CD4-positive, alpha-beta T cell treated with Interleukin-6 for 4 hours (primary cell): ENCODE measurements at places on chromosomes 12 and 14.

GRCh38 chr14:55450987-55451386, 10.6 kb upstream of the TBPL2 start:
- no peak for DNase-seq

DNA sequence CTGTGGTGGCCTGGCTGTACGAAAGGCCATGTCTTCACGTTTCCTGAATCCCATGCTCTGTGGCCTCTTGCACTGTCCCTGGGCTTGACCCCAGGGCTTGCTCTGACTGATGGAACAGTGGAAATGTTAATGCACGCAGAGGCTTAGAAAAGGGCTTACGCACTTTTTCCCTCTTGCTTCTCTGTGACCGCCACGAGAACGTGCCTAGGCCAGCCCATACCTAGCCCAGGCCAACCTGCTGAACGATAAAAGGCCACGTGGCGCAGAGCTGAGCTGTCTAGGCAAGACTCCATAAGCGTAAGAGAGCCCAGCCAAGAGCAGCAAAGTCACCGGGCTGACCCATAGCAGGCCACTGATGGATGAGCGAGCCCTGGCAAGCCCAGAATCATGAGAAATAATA, 18.3 kb downstream of the TTC7B start:
- DNase-seq: no peak

DNA sequence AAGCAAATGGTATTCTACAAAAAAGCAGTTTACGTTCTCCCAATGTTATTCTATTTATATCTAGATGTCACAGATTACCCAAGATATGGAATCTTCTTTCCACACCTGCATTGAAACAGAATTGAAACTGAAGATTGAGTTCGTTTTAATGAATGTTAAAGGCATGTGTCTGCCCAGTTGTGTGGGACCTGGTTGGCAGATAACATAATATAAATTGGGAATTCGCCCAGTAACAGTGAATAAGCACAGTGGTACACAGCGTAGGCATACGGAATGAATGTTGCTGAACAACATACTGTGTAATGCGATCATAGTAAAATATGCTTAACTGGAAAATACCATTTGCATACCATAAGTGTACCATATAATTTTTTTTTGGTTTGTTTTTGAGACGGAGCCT, 4.3 kb downstream of the KHNYN start:
- no peak for DNase-seq

GRCh38 chr12:104094284-104094683, 30.0 kb downstream of the HCFC2 start:
- DNase-seq: no peak

DNA sequence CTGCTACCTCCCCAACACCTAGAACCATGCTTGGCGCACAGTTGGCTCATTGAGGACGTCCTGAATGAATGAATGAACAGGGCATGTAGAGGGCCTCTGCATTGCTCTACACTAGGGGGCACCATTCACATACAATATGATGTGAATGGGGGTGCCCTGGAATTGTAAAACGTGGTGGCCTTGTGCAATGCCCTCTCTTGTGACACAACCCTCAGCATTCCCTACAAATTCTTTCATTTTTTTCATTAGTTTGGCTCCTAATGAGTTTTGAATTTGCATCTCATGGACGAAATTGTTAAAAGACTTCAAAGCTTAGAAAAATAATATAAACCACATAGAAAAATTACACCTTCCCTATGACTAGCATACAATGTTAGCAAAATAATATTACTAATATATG, 2.3 kb upstream of the DIO2 start:
- DNase-seq: no peak

- DNase-seq: no peak
These were observed 95.2 kb downstream of the PRKCH start for GRCh38 chr14:61416591-61416990.

DNA sequence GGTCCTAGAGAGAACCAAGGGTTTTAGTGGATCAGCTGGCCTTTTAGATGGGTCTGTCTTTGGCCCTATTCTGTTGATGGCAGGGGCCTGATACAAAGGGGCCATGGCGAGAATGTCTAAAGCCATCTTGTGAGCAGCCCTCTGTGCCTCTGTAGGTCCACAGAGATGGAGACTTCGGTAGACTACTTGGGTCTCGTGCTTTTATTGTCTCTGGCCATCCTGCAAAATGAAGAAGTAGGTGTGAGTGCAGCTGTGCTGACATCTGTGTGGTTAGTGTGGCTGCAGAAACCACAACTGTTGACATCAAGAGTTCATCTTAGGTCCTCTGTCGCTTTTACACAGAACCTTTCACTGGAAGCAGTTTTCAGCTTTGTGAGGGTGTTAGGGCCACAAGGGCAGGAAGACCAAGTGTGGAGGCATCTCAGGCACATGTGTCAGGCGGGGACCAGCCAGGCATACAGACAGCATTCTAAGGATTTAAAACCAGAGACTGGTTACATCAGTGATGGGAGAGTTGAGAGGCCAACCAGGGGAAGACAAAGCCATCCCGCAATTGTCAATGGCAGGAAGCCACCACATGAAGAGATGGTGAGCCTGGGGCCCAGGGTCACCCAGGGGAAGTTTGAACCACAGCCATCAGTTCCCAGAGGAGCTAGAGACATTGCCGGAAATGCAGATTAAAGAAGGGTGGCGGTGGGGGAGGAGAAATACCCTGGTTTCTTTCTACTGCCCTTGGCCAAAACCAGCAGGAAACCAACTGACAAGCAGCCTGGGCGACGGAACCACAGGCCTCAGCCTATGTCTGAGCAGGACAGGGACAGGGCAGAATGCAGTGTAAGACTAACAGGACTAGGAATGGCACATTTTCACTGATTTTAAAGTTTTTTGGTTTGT, 13.0 kb upstream of the TPCN1 start:
- DNase-seq: peak; percentile 49

- no peak for DNase-seq
These were observed 12.8 kb upstream of the ATP2B1 start for GRCh38 chr12:89721291-89721987.

- no peak for DNase-seq
These were observed 33.2 kb upstream of the STRN3 start for GRCh38 chr14:31059152-31059924.

DNA sequence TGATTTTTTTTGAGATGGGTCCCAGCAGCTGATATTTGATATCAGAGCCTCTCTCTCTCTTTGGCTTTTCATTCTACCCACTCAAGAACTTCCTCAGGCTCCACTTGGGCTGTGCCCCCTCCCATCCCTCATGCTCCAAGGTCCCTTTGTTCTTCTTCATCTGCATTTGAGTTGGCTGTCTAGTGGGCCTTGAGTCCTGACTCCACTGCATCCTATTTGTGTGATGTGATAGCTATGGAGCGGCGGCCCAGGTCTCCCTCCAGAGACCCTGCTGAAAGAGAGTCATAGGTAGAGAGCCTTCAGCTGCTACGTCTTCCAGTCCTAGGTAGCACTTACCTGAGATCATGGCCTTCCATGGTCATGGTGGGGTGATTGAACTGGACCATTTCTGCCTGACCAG, 123.1 kb upstream of the VRK1 start:
- DNase-seq: no peak

- DNase-seq: no peak
These were observed 1155.2 kb downstream of the TMEM121 start for GRCh38 chr14:106681568-106681967.

GRCh38 chr12:19150273-19150900, 20.9 kb downstream of the PLEKHA5 start:
- DNase-seq: no peak

DNA sequence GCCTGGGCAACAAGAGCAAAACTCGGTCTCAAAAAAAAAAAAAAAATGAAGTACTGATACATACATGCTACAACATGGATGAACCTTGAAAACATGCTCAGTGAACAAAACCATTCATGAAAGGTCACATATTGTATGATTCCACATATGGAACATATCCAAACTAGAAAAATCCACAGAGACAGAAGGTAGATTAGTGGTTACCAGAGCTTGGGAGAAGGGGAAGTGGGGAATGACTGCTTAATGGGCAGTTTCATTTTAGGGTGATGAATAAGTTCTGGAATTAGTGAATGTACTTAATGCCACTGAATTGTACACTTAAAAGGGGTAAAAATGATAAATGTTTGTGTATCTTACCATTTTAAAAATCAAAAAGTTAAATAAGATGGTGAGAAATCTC, 2.7 kb downstream of the ITGB7 start:
- no peak for DNase-seq

GRCh38 chr12:93585247-93585646, 12.8 kb downstream of the SOCS2 start:
- no peak for DNase-seq

DNA sequence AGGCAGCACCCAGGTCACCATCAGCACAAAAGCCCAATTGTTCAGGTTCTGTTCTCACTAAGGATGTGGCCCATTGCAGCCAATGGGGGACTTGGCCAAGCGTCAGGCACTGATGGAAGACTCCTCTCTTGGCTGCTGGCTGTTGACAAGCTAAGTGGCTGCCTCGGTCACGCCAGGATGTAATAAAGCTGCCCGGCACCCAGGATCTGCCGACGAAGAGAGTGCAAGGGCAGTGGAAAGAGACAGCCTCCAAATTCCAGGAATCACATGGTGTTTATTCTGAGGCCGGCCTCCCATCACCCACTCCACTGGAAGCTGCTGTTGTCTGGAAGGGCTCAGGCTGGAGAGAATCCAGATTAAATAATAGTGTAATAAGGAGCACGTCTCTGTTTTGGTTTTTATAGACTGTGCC, 451.8 kb upstream of the TBX3 start:
- DNase-seq: no peak
